ENCODE measurements at places on chromosomes 3 and 15.

DNA sequence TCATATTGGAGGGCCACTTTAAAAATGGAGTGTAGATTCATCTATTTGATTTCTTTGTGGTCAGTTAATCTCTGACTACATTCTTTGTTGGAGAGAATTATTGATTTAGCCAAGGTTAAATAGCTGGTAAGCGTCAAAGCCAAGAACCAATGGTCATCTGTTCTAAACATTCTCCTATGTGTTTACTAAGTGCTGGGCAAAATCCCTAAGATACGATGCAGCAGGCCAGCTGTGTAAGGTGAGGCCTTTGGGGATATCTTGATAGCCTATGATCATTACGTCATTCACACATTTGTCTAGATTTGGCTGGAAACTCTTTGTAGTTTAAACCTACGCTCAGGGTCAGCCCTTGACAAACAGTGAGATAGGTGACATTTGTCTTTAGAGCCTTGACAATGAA, 236.2 kb downstream of the NR1D2 start:
- DNase-seq = no peak

- no peak for DNase-seq
These were observed 65.1 kb upstream of the TBL1XR1 start for GRCh38 chr3:177262396-177262795.

DNA sequence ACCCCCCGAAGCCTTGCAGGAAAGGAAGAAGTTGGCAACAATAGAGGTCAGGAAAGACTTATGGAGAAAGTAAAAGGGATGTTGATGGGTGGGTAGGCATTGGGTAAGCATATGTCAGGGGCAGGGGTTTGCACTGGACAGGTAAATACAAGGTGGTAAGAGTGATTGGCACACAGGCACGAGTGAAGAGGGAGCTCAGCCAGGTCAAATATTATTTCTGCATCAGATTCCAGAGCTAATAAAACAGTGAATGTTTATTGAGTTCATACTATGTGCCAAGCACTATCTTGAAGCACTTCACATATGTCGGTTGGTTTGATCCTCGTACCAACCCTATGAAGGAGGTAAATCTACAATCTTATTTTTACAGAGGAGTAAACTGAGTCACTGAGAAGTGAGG, 6.6 kb downstream of the CLSTN2 start:
- DNase-seq = no peak

DNA sequence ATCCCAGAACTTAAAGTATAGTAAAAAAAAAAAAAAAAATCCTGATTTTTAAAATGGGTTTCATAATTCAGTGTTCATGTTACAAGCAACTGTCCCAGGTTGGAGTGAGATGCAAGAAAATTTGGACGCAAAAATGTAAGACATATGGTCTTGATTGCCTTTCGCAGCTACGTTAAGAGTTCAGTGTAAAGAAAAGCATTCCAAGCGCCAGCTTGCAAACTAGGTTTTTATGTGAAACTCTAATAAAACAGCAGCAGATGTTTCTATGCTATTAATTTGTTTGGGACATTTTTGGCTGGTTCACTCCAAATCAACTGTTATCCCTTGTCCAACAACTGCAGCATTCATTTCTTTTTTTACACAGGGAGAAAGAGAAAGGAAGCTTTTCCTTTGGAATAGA, 957.8 kb downstream of the ROBO1 start:
- no peak for DNase-seq

- no peak for DNase-seq
These were observed 271.4 kb downstream of the TIGIT start for GRCh38 chr3:114565216-114565615.

GRCh38 chr3:186512570-186513302, 31.4 kb downstream of the CRYGS start:
- no peak for DNase-seq

DNA sequence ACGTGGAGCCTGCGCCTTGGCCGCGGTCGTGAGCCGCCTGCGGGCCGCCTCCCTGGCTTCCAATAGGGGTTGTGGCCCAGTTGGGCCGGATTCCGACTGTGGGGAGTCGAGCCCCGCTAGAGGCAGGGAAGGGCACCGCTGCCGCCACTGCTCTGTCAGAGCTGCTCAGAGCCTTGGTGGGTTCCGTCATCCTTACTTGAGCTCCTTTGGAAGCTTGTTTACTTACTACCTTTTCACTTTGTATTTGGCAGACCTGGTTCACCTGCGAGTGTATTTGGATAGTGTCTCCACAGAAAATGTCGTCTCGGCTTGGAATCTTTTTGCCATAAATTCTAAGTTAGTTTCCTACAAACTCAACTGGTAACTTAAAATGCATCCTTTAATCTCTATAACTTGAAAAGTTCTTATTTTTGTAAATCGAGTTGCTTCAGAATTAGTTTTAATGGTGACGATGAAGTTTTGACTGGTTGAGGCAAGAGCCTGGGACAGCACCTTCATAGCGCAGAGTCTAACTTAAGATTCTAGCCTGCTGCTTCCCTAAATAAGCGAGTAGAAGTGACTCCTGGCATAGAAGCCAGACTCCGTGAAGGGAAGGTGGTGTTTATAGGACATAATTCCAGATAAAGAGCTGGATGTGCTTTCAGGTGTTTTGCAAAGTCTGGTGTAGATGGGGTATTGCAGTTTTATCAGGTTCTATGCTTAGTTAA, 800 bp downstream of the DAG1 start:
- no peak for DNase-seq

DNA sequence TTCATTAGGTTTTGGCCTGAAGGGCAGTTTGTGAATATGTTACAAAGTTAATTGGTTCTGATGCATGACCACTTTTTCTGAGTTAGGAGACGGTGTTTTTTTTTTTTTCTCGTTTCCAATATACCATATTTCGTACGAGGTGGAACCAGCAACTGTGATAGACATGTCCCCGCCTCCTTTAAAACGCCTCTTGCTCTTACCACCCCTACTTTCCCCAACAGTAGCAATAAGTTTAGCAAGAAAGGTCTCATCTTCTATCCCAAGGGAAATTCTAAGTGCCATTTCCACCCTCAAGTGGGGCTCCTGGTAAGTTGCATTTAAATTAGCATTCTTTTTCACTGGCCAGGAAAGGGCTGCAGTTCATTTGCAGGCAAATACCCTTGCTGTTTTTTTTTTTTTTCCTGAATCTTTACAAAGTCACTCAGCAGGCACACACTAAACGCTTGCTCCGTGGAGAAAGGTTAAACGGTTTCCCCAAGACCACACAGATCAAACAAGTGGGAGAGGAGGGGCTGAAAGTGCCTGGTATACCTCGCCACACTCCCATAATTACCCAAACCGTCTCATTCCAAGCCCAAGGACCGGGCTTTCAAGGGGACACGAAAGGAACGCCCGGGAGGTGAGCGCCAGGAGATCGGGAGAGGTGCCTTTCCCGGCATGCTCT, 39.5 kb upstream of the MGA start:
- DNase-seq = no peak

- DNase-seq = no peak
These were observed 79.6 kb downstream of the CPN2 start for GRCh38 chr3:194271460-194272035.

GRCh38 chr15:64426845-64427465, 33.4 kb upstream of the ZNF609 start:
- DNase-seq = no peak

DNA sequence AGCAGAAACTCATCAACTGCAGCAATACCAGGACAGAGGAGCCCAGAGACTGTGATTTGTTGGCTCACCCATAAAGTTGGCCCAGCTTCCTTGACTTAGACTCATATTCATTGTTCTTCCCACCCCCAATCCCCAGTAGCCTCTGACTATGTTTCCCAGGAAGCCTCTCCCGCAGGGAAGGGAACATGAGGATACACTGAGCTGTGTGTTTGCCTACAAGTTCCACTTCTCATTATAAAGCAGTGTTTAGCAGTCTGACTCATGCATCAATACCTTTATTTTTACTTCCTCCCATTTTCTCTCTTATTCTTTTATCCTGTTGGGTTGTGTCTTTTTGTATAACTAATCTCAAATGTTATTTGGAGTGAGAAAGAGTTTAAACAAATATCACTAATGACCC, 111.6 kb upstream of the PHLDB2 start:
- DNase-seq = no peak

DNA sequence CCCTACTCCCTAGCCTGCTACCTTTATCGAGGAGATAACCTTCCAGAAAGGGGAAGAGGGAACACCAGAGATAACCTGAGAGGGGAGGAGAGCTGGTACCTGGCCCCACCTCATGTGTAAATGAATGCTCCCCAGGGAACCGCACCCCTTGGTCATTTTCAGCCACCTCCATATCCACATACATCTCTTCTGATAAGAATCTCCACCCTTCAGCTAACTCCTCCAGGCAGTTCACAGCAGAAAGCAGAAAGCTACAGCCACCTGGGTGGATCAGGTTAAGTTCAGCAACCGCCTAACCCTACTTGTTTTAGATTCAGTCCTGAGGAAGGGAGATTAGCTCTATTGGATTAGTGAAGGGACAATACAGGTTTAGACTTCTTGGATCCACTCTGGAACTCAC, 38.0 kb upstream of the TIMP4 start:
- no peak for DNase-seq

- no peak for DNase-seq
These were observed 7.5 kb upstream of the ALCAM start for GRCh38 chr3:105359098-105359762.

GRCh38 chr15:63418811-63419210, 37.2 kb upstream of the CA12 start:
- no peak for DNase-seq

Measured in stimulated activated CD4-positive, alpha-beta T cell treated with anti-CD3 and anti-CD28 coated beads, Interleukin-4, amount 100 ng/mL, for 48 hours (primary cell).